ENCODE measurements at places on chromosomes 5 and 9.

GRCh38 chr5:111337133-111337532 is 112.9 kb downstream of the CAMK4 start:
- DNase-seq, result no peak

- DNase-seq, result no peak
Measured at GRCh38 chr9:37640246-37640645, 10.5 kb upstream of the FRMPD1 start.

DNA sequence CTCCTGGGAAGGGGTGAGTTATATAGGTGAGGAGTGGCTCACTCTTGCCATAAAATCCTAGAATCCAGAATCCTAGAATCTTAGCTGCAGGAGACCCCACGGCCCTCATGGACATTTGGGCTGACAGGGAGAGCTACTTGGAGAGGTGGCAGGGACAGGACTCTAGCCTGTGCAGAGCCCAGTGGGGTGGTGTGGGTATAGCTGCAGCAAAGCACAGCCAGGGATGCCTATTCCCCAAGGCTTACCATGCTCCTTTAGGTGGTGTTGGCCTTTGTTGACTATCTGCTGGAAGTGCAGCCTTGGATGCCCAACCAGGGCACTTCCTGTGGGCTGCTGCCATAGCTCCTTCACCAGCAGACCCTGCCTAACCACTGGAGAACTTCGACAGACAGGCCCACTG is 70.0 kb upstream of the PTPN3 start:
- no peak for DNase-seq

DNA sequence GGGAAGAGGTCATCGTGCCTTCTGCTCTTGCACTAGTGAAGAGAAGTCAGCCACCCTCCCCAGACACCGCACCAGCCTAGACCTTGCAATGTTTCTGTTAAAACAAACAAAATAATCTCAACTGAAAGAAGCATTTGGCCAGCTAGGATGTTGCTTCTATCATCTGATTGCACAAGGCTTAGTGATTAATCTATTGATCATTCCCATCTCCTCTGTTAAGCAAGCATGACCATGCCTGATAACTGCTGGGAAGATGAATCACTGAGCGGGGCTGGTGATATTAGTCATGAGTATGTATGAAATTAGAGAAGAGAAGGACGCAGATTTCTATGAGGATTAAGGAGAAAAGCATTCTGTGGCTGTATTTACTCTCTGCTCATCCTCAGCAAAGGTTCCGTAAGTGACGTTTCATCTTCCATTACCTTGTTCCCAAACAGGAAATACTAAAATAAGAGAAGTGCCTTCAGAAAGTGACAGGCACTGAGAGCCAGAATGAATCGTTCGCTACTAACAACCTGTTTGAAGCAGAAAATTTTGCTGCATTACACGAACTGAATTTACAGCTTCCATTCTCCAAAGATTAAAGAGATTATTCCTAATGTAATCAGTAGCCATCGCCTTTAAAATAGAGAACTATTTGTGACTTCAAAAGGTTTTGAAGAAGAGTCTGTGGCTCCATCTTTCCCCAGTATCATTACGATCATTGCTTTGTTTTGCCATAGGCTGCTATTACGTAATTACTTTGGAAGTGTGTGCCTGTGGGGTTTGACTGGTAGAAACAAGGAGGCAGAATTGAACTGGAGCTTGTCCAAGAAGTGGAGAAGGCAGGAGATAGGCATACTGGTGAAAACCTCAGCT is 219.1 kb downstream of the MED10 start:
- no peak for DNase-seq

DNA sequence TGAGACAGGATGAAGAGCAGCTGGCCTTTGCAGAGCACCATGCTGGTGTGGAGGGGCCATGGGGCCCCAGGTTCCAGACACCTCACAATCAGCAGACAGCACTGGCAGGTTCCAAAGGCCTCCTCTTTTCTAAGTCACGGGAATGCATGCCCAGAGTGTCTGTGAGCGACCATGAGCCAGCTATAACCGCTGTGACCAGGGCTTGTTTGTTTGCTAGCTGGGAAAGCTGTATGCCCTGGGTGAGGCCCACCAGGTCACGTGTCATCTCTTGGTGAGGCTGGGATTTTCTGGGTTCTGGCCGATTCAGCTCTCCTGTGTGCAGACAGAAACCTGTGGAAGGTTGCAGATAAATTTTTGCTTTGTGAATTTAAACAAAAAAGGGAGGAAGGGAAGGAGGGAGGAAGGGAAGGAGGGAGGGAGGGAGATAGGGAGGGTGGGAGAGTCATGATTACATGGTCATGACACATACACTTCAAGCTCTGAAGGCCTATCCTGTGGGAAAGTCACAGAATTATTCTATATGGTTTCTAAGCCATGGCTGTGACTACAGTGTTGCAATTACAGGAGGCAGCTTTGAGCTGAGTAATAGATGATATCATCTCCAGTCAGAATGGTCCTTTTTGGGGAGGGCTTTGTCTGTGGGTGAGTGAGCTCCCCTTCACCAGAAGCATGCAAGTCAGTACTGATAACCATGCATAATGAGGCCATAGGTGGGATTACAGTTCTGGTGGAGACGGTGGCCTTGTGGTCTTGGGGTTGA is 37.2 kb downstream of the PAPPA start:
- no peak for DNase-seq

DNA sequence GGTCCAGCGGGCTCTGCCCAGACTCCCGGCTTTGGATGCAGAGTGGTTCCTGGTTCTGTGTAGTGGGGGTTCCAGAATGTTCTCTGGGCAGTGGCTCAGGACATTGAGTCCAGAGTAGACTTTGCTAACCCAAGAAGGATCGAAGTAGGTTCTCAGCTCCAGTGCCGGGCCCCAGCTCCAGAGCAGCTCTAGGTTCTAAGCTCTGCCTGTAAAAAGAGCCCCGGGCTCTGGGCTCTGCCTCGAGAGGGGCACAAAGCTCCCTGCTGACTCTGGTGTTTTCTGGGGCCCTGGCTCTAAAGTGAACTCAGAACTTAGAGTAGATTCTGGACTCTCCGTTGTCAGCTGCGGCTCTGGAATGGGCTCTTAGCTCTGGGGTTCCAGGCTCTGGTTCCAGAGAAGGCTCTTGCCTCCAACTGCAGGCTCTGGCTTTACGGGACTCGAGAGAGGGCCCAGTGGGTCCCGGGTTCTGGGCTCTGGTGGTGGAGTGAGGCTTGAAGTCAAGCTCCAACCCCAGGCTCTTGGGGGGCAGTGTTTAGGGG is 414 bp downstream of the WDR38 start:
- no peak for DNase-seq

DNA sequence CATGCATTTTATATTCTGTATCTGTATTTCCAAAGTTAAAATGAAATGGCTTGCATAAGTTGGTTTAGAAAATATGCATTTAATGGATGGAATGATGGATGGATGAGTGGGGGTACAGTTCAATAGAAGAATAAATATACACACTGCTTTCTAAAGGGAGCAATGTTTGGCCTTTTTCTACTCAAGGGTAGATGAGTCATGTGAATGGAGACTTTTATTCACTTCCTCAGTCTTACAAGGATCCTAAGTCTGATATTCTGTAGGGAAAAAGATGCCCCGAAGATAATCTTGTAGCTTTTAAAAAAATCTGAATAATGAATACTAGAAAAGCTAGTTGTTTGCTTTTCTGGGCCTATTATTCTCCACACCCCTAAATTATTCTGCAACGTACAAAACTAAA is 2112.1 kb downstream of the MAT2B start:
- DNase-seq, result no peak
